ENCODE measurements at places on chromosomes 5 and 9. TPM values are rescaled to one million over a fixed set of nuclear protein-coding genes. Genes with fewer than 3 reads are reported as not detected.

The SPATA31A5 gene
- total RNA-seq, result not detected

The SMIM33 gene
- not detected for total RNA-seq

The FOXD4 gene
- 0.13 TPM for total RNA-seq

The CRHBP gene
- not detected for total RNA-seq

The IFNB1 gene
- not detected for total RNA-seq

The MBLAC2 gene
- total RNA-seq, result 4.1 TPM

The TTC23L gene
- under 0.01 TPM for total RNA-seq

The CTNND2 gene
- total RNA-seq, result not detected

The ZNF618 gene
- 15.8 TPM for total RNA-seq

The STRBP gene
- 9.2 TPM for total RNA-seq

The RASGRF2 gene
- total RNA-seq, result 9.4 TPM

The SMIM23 gene
- total RNA-seq, result not detected

The IL13 gene
- not detected for total RNA-seq

The PDE8B gene
- not detected for total RNA-seq

All from pulmonary artery endothelial cell (primary cell).